NCI-H2081 (cell line): ENCODE measurements at places on chromosomes 13 and 19.

GRCh38 chr13:50075619-50076097 lies 60.4 kb downstream of the KCNRG start:
- DNase-seq = no peak

- DNase-seq = no peak
These were observed 16.8 kb upstream of the OR1M1 start for GRCh38 chr19:9070066-9070465.

- DNase-seq = no peak
These were observed 420 bp upstream of the FSD1 start for GRCh38 chr19:4303819-4304537.

DNA sequence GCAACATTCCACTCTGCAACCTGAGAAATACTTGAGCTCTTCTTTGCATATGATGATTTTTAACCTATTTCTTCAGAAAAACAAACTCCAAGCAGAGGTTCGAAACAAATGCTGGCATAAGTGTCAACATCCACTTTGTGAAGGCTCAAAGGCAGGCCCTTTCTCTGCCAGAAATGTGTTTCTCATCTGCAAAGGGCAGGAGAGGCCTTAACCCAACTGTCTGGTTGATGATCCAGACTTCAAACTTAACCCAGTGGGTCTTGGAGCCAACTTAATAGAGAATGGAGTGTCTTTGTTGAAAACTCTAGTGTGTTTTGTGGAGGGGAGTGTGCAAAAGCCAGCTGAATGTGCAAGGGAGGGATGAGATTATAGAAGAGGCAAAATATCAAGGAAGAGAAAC lies 28.3 kb upstream of the ZNF507 start:
- DNase-seq = no peak

GRCh38 chr19:48975947-48976847 lies 11.1 kb downstream of the FTL start:
- DNase-seq = no peak

GRCh38 chr13:112783978-112784371 lies 94.1 kb downstream of the ATP11A start:
- no peak for DNase-seq

- peak; percentile 24 for DNase-seq
These were observed 86.2 kb upstream of the FRY start for GRCh38 chr13:31945202-31945961.

DNA sequence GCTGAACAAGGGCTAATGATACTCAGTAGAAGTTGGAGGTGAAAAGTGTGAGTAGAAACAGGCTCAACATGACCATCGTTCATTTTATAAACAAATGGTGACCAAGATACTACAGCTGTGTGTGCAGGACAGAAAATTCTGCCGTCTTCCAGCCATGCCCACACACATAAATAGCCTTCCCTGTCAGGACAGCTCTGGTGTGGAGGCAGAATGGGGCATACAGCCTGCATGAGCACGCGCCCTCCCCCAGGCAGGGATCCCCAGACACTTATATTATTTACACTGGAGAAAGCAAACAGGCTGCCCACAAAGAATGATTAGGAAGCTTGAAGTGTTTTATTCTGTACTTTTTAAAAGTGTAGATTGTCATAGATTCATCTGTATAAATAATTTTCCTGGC lies 20.4 kb downstream of the GJA3 start:
- no peak for DNase-seq

DNA sequence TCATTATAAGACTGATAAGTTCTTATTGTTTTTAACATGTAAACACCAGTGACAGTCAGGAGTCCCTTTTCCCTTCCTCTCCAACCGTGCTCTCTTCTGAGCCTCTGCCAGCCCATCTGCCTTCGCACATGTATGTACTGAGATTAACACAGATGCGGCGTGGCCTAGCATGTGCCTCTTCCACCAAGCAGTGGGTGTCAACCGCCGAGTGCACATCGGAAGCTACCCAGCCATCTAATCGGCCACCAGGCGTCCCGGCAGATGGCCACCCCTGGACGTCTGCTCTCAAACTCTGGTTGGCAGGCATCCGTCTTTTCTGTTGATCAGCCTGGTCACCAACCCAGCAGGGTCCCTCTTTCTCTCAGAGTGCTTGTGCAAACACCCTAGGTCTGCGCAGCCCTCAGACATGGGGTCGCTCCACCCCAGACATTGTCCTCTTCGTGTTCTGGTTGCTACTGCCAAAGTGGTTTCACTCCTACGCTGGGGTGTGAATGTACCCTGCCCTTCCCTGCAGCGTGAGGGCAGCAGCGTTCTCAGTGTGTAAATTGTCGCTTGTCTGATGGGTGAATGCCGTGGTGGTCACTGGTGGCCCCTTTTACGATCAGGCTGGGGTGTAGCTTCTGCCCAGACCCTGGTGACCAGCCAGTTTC lies 57.7 kb upstream of the LDLR start:
- peak; percentile 84 for DNase-seq

DNA sequence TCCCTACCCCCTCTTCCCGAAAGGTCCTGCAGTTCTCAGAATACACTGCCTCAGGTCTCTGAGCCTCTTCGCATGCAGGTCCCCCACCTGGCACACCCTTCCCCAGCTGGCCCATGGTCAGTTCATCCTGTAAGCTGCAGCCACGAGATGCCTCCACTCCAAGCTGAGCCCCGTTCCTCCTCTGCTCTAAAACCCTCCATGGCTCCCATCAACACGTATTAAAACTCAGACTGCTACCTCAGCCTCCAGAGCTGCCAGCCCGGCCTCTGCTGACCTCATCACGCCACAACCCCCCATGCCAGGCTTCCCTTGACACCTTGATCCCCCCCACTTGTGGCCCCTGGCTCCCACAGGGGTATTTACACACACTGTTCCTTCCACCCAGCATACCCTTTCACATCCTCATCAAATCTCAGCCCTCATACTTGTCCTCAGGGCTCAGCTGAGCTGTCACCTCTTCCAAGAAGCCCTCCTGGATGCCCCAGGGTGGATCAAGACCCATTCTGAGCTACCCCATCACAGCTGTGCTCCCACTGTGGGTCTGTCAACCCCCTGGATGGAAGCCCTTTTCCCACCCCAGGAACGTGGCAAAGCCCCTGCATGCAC lies 48.9 kb downstream of the PTPRS start:
- DNase-seq = no peak

DNA sequence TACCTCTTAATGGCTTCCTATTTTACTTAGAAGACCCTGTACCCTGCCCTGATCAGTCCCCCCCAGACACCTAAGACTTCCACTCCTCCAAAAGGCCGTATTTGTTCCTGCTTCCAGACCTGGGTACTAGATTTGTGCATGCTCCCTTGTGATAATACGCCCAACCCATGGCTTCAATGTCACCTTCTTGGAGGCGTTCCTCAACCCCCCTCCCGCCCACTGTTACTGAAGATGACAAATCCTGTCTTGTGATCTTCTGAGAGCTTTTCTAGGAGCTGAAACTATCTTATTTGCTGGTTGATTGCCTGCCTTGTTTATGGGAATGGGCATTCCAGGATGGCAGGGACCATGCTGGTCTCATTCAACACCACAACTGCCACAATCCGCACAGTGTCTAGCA lies 9.4 kb downstream of the SLC25A23 start:
- no peak for DNase-seq

DNA sequence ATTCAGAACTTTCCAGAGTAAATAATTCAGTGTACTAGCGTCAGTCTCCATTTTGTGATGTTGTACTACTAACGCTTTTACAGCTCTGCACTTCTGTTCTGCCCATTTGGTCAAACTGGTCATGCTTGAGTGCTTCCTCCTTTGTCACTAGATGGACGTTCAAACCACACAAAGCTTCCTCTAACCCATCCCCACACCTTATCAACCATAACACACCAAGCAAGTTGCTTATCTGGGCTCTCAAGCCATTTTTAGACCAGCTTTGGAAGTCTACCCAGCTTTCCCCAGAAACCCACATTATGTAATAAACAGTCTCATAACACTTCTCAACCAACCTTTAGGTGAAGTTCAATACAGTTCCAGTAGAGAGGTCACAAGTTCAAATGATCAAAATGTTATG lies 2.3 kb upstream of the ZNF347 start:
- no peak for DNase-seq

GRCh38 chr19:2394054-2394441 lies 33.3 kb downstream of the TIMM13 start:
- no peak for DNase-seq

- peak; percentile 87 for DNase-seq
These were observed 167.1 kb downstream of the LMO7 start for GRCh38 chr13:75803164-75803611.

DNA sequence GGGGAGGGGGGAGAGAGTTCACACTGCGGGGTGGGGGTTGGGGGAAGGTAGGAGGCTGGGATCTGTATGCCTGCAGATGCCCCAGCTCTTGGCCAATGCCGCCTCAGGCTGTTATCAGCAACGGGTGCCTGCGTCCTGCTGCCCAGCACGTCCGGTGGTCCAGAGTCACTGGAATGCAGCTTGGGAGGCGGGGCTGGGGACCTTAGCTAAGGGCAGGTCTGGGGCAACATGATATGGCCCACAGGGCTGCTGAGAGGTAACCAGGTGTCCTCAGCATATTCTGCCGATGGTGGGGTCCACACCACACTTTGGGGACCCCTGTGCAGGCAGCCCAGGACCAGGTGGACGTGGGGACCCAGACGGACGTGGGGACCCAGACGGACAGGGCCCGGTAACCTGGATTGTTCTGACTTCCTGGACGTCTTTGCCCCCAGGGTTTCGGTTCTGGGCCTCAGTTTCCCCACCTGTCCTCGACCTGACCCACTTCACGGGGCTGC lies 668 bp upstream of the ARHGAP45 start:
- DNase-seq = no peak

DNA sequence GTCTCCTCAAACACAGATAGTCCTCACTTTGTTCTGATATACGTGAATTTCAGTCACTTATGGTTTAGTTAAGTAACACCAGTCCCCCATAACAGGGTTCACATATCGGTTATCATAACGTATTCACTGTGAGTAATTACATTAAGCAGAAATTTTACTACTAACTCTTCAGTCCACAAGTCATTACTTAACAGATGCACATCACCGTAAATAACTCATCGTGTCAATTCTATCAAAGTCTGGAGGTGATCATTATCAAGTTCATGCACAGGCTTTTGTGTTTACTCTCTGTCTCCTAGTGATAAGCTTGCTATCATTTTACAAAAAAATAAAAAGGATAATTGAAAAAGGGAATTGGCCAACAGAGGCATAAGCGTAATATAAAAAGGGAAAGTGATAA lies 287.4 kb upstream of the ATXN8OS start:
- DNase-seq = no peak

DNA sequence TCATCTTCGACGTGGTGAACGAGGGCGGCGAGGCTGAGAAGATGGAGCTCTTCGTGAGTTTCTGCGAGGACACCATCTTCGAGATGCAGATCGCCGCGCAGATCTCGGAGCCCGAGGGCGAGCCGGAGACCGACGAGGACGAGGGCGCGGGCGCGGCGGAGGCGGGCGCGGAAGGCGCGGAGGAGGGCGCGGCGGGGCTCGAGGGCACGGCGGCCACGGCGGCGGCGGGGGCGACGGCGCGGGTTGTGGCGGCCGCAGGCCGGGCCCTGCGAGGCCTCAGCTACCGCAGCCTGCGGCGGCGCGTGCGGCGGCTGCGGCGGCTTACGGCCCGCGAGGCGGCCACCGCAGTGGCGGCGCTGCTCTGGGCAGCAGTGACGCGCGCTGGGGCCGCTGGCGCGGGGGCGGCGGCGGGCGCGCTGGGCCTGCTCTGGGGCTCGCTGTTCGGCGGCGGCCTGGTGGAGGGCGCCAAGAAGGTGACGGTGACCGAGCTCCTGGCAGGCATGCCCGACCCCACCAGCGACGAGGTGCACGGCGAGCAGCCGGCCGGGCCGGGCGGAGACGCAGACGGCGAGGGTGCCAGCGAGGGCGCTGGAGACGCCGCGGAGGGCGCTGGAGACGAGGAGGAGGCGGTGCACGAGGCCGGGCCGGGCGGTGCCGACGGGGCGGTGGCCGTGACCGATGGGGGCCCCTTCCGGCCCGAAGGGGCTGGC lies 52.6 kb downstream of the MAP4K1 start:
- no peak for DNase-seq

DNA sequence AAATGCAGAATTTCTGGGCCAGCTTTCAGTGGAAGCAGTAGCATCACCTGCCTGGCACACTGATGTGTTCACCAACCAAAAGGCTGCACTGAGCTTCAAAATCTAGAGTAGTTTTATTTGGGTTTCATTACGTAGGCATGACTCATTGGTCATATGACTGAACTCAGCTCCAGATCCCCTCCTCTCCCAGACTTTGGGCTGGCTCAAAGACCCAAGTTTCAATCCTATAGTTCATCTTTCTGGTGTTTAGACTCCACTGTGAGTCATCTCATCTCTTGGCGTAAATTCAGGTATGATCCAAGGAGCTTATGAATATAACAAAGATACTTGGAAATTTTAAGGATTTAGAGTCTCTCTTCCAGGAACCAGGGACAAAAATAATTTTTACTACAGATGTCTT lies 17.7 kb downstream of the ZMYM5 start:
- no peak for DNase-seq
